ACHN (cell line): ENCODE measurements at places on chromosomes 2 and 18.

- DNase-seq, result peak; percentile 71
Observed at GRCh38 chr2:206693399-206694137, 24.6 kb downstream of the DYTN start.

GRCh38 chr2:144924827-144925226 is 404.9 kb upstream of the ZEB2 start:
- no peak for DNase-seq

GRCh38 chr2:62550461-62550860 is 44.5 kb upstream of the TMEM17 start:
- no peak for DNase-seq

DNA sequence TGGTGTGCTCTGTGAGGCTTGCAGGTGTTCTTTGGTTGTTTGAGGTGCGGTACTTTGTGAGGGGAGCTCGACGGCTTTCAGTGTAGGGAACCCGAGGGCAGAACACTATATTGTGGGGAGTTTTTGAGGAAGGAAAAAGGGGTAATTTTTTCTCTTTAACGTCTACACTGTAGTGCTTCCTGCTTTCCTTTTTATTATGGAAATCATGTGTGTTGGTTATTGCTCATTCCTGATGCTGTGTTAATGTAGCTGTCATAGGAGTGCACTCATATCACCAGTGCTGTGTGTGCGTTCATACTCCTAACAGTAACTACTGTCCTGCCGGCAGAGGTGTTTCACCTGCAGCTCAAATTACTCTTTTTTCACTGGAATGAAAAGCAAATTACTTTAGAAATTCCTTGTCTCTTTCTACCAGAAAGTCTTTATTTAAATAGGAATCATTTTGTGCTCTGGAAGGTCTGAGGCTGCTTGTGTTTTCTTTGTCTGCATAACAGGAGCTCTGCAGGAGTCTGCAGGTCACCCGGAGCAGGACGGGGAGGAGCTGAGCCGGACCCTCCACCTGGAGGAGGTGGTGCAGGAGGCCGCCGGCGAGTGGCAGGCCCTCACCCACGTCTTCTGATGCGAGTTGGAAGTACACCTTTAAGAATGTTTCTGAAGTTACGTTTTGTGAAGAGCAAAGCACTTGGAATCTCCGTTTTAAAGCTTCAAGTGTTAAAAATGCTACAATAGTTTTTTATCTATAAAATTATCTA is 145.5 kb downstream of the ZNF236 start:
- DNase-seq, result no peak

DNA sequence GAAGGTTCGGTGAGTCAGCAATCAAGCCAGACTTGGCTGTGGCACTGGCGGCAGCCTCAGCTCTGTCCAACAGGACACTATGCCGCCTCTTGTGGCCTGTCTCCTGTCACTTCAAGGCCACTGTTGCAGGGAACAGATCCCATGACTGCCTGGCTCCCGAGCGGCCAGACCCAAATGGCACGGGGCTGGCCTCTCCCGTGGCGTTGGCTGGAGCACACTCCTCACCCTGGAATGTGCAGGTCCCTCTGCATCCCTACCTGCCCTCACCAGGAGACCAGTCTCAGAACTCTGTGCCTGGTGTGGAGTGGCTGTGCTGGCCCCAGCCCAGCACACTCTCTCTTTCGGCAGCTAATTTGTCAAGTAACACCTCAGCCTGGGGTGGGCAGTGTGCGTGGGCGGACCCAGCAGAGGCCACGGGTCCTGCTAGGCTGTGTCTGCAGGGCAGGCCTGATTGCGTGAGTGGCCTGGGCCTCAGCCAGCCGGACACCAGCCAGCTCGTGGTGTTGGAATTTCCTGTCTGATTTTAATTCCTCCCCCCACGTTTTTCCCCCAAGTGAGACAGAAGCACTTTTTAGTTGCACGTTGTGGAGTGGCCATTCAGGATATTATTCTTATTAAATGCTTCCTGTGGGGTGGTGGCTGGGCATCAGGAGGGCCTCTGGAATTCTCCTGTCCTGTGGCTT is 179.3 kb downstream of the GLI2 start:
- DNase-seq, result peak; percentile 85
